CD4-positive, alpha-beta T cell treated with Interleukin-6 at 100 ng/mL for 8 hours (primary cell): ENCODE measurements at places on chromosomes 11 and 22.

GRCh38 chr11:119023741-119024140, 5.2 kb downstream of the TRAPPC4 start:
- no peak for DNase-seq

GRCh38 chr22:50729391-50730012, 8.5 kb upstream of the ACR start:
- no peak for DNase-seq

GRCh38 chr11:78156127-78156844, 16.9 kb upstream of the ALG8 start:
- DNase-seq: no peak

DNA sequence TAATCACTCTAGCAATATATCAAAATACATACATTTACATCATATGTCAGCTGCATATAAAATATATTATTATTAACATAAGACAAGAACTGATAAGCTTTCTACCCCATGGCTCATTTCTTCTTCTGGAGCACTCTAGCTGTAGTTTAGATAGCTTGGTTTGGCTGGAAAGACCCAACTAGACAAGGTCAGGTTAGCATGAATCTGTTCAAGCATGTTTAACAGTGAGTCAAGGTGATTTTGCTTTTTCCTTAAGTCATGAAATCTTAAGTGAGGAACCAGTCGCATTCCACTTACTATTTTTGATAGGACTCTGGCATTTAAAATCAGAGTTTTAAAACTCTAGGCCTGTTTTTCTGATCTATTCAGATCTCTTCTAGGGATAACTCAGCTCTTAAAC, 157.0 kb upstream of the PDGFD start:
- DNase-seq: no peak

DNA sequence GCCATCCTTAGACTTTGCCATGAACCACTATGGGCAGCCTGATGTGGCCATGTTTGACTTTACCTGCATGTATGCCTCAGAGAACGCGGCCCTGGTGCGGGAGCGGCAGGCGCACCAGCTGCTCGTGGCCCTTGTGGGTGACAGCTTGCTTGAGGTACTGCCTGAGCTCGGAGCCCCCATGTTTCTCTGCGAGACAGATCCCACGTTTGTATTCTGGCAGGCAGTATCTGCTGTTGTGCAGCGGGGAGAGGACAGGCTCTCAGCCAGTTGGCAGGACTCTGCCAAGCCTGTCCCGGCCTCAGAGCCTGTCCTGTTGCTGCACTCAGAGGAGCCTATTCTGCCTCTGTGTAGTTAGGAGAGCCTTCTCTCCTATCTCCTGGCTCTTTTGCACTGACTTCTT, 109.9 kb downstream of the MICAL2 start:
- no peak for DNase-seq

DNA sequence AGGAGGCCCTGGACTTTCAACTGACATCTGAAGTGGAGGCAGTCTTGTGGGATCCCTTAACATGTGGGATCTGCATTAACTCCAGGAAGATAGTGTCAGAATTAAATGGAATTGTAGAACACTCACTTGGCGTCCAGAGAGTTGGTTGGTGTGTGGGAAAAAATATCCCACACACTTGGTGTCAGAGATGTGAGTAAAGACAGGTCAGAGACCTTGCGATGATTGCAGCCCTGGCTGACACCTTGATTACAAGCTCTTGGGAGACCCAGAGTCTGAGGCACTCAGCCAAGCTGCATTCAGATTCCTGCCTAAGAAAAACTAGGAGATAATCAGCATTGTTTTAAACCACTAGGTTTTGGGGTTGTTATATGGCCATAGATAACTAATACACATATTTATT, 7.2 kb upstream of the TPCN2 start:
- DNase-seq: no peak

GRCh38 chr22:43129426-43130425, 13.5 kb downstream of the MCAT start:
- no peak for DNase-seq

- DNase-seq: no peak
Observed at GRCh38 chr11:1202154-1202775, 20.6 kb upstream of the MUC5B start.

- no peak for DNase-seq
Observed at GRCh38 chr22:50014655-50015401, 2.3 kb upstream of the IL17REL start.

DNA sequence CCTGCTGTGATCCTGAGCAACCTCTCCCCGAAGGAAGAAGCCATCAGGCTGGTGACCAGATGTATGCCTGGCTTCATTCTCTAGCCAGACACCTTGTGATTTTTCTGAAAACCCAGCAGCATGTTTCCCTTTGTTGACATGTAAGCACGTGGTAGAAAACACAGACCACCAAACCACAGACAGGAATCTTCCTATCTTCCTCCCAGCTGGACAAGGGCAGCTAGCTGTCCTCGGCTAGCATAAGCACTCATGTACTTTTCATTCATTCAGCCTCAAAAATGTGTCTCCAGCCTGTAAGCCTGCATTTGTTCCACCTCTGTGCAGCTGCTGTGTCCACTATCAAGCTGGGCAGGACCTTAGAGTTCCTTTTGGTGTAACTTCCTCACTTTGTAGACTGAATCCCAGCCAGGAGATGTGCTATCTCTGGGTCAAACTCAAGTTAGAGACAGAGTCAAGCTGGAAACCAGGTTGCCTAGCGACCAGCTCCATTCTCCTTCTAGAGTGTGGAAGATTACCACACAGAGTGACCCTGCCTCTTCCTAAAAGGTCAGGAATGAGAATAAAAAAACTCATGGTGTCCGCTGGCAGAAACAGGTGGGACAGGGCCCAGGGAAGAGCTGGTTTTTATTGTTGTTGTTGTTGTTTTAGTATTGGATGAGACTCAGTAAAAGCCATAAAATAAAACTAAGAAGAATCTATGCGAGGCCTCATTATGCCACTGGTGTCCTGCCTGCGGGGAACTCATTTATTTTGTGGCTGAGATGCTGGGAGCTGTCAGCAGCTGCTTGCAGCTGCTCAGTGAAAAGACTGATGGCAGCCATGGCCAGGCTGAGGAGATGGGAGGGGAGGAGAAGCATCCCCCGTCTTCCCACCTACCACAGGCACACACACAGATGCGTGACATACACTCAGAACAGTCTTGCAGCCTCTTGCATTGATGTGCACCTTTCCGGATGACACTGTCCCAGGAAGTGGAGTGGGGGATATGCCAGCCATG, 7.4 kb upstream of the CLMP start:
- DNase-seq: no peak

DNA sequence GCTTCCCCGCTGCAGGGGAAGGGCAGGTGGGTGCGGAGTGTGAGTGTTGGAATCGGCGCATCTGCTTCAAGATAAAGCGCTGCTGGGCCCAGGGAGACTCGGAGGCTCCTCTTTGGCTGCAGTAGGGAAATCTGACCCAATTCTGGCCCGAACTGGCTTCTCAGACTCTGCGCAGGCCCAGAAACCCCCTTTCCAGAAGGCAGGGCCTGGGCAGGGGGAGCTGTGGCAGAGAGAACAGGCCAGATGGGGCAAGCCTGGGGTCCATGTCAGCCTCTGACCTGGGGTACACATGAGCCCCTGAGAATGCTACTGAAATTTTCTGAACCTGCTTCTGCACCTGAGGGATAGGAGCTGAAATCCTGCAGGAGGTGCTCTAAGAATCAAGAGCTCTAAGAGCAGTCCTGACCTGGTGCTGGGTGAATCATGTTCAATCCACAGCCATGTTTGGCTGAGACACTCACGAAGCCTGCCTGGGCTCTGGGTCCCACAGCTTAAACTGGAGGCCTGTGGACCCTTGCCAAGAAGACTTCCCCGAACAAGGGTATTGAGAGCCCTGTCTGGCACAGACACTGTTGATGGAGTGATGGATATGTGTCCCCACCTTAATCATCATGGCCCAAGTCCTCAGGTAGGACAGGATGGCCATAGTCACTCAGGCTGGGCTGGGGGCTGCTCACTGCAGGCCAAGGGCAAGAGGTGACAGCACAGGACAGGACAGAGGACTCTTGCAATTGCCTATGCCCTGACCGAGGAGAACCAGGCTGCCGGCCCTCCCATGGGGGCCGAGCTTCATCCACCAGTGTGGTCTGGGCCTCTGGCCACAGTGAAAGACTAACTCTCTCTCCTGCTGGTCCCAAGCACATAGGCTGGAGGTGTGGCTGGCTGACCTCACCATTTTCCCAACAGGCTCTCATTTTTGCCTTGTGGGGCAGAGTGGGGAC, 6.9 kb downstream of the RAB3IL1 start:
- no peak for DNase-seq

DNA sequence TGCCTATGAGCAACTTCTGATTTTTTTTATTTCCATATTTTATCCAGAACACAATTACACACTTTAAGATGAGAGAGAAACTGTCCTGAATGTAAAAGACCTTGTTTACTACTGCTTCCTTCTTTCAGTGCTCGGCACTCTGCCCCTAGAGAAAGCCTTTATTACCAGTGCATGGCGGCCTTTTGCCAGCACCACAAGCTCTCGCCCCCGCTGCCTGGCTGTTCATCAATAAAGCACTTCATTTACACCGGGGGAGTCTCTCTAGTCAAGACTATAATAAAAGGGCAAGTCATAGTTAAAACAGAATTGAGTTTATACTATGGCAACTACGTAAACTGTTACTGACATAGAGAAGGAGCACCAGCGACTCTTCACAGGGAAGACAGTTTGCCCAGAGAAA, 259.5 kb downstream of the CADM1 start:
- DNase-seq: no peak

DNA sequence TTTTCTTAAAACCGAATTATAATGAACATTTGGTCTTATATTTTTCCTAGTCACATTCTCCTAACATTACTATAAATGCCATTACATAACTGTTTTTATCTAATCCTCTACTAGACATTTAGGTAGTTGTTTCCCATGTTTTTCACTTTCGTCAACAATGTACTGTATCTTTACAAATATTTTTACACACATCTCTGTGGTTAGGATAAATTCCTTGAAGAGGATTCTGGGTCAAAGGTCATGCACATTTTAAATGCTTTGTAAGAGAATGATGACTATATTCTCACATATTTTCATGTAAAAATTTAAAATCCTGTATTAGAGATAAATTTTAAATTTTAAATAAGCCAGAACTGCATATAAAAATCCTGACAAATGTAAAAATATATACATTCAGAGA, 61.3 kb upstream of the CLNS1A start:
- no peak for DNase-seq

GRCh38 chr11:70601861-70602538, 203.7 kb downstream of the CTTN start:
- no peak for DNase-seq

GRCh38 chr22:47795477-47796127, 1033.2 kb downstream of the TBC1D22A start:
- DNase-seq: no peak

- no peak for DNase-seq
Observed at GRCh38 chr11:100857236-100858005, 170.3 kb downstream of the ARHGAP42 start.

DNA sequence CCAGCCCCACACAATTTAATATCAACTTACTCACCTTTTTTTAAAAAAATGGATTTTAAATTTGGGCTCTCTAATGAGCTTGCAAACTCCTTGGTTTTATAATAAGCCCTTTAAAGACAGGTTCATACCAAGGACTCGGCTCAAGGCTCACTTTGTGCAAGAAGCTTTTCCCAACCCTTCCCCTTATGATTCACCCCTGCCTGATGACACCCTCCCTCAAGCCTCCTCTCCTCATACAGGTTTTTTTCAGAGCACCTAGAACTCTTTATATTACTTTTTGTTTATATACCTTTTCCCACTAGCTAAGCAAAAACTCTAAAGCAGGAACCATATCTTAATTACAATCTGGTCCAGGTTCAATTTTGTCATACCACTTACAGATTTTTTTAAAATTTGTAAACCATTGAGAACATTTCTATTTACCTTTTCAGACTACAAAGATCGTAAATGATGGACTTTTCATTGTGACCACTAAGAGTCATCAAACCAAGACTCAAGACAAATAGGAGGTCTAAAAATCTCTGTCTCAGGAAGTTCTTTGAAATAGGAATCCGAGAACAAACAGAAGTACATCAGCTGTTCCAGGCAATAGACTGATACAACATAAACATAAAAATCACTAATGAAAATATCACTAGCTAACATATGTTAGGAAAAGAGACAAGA, 13.1 kb upstream of the EXPH5 start:
- no peak for DNase-seq

- no peak for DNase-seq
Observed at GRCh38 chr11:134942681-134943080, 530.6 kb upstream of the B3GAT1 start.

DNA sequence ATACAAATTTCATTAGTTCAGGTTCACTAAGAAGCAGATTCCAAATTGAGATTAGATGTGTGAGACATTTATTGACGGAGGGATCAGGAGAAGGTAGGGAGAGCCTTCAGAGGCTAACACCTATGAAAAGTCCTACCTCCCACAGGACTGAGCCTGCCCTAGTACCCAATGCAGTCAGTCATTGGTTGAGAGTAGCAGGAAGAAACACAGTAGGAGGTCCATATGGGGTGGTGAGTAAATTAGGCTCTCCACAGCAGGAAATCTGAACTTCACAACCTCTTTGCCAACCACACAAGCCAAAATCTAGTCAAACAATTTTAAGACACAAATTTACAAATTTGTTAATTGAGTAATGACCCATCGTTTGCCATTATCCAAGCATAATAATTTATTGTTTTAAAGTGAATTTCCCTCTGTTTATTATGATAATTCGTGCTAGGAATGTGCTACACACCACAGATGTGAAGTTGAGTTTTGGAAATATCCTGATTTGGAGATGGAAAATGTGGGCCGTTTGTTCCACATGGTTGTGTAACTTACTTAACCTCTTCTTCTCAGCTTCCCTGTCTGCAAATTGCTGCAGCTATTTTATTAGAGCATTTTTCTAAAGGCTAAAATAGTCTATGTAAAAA, 542.1 kb downstream of the ETS1 start:
- no peak for DNase-seq

DNA sequence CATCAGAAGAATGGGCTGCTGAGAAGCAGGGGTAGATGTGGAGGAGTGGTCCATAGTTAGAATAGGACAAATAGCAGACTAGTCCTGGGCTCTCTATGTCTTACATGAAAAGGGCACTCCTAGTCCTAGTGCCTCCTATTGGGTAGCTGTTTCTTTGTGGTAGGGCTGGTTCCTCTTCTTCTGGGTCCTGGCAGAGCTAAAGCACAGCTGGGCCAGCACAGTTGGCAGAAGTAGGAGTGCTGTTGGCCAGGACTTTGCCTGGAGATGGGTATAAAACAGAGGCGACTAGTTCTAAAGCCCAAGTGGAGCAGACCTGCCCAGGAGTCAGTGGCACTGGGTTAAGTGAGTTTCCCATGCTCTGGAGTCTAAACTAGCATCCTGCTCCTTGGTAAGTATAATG, 55.2 kb downstream of the PPFIBP2 start:
- no peak for DNase-seq

GRCh38 chr11:20448834-20449233, 61.3 kb downstream of the PRMT3 start:
- no peak for DNase-seq

DNA sequence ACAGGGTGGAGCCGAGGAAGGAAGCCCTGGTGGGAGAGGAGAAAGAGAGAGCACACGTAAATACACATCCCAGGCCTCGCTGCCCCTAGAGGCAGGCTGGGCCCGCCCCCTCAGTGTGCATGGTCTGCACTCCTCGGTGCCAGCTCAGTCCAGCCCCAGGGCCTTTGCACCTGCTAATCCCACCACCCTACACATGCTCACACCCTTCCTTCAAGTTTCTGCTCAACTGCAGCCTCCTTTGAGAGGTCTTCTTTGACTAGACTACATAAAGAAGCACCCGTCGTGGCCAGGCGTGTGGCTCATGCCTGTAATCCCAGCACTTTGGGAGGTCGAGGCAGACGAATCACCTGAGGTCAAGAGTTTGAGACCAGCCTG, 5.5 kb downstream of the IL2RB start:
- no peak for DNase-seq
